Ascending aorta (tissue), 2 donors: ENCODE measurements at places on chromosomes 2 and 18. TPM values are rescaled to one million over a fixed set of nuclear protein-coding genes. Genes with fewer than 3 reads are reported as not detected.

- no peaks in the 10 kb centered on the region for H3K4me1 ChIP-seq
- no peaks in the 10 kb centered on the region for H3K27me3 ChIP-seq
These were observed 62.0 kb upstream of the CAB39 start for GRCh38 chr2:230650585-230651137.

DNA sequence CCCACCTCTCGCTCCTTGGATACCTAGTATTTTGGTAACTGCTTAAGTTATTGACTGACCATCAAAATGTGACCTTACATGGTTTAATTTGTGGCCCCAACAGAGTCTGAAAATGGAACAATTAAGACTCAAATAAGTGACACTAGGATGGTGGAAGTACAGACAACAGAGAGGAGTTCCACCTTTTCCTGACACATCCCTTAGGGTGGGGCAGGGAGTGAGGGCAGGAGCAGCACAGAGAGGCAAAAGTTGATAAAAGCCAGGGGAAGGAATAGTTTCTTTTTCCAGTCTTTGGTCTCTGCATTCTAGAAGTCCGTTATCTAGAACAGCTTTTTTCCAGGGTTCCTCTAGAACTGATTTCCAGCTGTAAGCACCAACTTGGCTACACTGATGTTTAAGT is 32.2 kb downstream of the FTCDNL1 start:
- no peaks in the 10 kb centered on the region for H3K27me3 ChIP-seq
- no peaks in the 10 kb centered on the region for H3K4me1 ChIP-seq
- H3K36me3 ChIP-seq: no peaks in the 10 kb centered on the region
- DNase-seq: no peak
- H3K27ac ChIP-seq: no peak overlapping the region
- no peak overlapping the region for H3K4me3 ChIP-seq

GRCh38 chr2:113840518-113840917 is 49.4 kb upstream of the ACTR3 start:
- no peak overlapping the region for H3K27ac ChIP-seq
- no peaks in the 10 kb centered on the region for H3K4me1 ChIP-seq
- H3K4me3 ChIP-seq: no peak overlapping the region
- DNase-seq: no peak

DNA sequence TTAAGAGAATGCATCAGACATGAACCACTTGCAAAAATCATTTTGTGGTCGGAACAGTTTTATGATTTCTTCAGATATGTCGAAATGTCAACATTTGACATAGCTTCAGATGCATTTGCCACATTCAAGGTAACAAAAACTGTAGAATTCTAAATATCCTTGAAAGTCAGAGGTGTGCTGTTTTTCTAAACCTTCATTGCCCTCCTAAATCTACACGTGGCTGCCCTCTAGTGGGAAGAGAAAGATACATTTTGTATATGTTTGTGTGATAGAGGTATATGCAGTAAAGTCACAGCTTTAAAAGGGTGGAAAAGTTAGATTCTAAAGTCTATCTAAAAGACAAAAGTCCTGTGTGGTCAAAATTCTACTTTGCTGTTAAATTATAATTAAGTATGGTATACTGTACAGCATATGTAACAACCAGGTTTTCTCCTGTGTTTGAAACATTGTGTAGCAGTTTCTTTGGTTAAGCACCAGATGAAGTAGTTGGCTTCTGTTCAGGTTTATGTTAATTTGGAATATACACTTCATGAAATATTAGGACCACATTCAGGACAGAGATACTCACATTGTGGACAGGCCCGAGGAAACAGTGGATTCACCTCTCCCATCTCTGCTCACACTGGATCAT is 65.9 kb upstream of the ITM2C start:
- DNase-seq: no peak
- peaks cover 18% of the 10 kb centered on the region for H3K36me3 ChIP-seq
- H3K4me3 ChIP-seq: no peak overlapping the region
- H3K4me1 ChIP-seq: peaks cover 8% of the 10 kb centered on the region
- no peak overlapping the region for H3K27ac ChIP-seq

- no peak for DNase-seq
- H3K27ac ChIP-seq: no peak overlapping the region
- no peak overlapping the region for H3K4me3 ChIP-seq
- peaks cover 6% of the 10 kb centered on the region for H3K4me1 ChIP-seq
- no peaks in the 10 kb centered on the region for H3K27me3 ChIP-seq
- H3K36me3 ChIP-seq: peaks cover 7% of the 10 kb centered on the region
These were observed 2.2 kb downstream of the MPP4 start for GRCh38 chr2:201696151-201696659.

GRCh38 chr2:83862600-83862999 is 596.5 kb downstream of the SUCLG1 start:
- no peaks in the 10 kb centered on the region for H3K4me1 ChIP-seq
- H3K27me3 ChIP-seq: no peaks in the 10 kb centered on the region
- no peak overlapping the region for H3K4me3 ChIP-seq

GRCh38 chr18:72922895-72923294 is 55.1 kb upstream of the NETO1 start:
- DNase-seq: no peak
- H3K27ac ChIP-seq: no peak overlapping the region
- no peaks in the 10 kb centered on the region for H3K4me1 ChIP-seq
- H3K36me3 ChIP-seq: no peaks in the 10 kb centered on the region
- no peaks in the 10 kb centered on the region for H3K27me3 ChIP-seq
- H3K4me3 ChIP-seq: no peak overlapping the region

DNA sequence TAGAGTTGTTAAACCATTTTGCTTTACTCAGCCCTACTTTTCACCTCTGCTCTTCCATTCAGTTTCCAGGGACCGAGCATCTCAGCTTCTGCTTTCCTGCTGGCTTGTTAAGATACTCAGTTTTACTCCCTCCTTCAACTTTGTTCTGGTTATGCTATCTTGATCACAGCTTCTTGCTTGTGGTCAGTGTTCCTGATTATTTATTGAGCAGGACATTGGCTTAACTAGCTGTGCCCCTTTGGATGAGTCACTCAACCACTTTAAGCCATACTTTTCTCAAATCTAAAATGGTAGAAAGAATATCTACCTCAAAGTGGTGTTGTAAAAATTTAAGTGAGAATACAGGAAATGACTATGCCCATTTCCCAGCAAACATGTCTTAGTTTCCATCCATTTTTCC is 124.0 kb downstream of the KYNU start:
- H3K27ac ChIP-seq: no peak overlapping the region
- no peaks in the 10 kb centered on the region for H3K27me3 ChIP-seq
- DNase-seq: no peak

- H3K4me3 ChIP-seq: no peak overlapping the region
- no peak for DNase-seq
- no peaks in the 10 kb centered on the region for H3K27me3 ChIP-seq
- H3K4me1 ChIP-seq: no peaks in the 10 kb centered on the region
These were observed 158.8 kb upstream of the FBXO11 start for GRCh38 chr2:48065096-48065495.

DNA sequence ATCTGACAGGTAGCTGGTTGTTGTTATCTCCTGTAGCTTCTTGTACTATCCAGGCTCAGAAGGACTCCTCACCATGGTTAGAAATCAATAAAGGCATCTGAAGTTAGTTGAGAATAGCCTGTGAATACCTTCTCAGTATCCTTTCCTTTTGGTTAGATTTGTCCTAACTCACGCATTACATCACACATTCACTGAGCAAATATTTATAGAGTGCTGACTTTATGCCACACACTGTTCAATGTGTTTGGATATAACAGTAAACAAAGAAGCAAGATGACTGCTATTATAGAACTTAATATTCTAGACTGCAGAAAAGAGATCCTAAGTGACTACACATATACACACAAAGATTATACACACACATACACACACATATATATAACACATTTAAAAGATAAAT is 889.9 kb upstream of the CHAC2 start:
- no peaks in the 10 kb centered on the region for H3K36me3 ChIP-seq
- no peak for DNase-seq
- H3K4me3 ChIP-seq: no peak overlapping the region
- H3K27ac ChIP-seq: no peak overlapping the region

DNA sequence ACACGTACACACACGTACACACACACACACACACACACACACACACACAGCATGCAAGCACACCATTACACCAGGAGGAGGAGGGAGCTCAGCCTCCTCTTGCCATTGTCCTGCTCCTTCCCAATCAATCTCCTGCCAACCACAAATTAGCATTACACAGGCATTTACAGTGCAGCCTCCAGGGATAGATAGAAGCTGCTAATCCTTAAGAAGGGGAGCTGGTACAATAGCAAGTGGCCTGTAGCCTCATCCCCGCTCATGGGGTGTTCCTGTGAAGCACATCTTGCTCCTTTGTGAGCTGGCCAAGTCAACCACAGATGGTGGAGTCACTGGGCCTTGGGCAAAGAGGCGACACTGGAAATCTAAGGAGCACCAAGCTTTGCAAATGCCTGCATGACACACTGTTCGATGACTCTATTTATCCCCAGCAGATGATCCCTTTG is 110.3 kb upstream of the PKDCC start:
- no peaks in the 10 kb centered on the region for H3K27me3 ChIP-seq
- no peak overlapping the region for H3K4me3 ChIP-seq
- peaks cover 33% of the 10 kb centered on the region for H3K4me1 ChIP-seq
- no peak for DNase-seq
- H3K27ac ChIP-seq: peak overlapping the region; percentile 26

DNA sequence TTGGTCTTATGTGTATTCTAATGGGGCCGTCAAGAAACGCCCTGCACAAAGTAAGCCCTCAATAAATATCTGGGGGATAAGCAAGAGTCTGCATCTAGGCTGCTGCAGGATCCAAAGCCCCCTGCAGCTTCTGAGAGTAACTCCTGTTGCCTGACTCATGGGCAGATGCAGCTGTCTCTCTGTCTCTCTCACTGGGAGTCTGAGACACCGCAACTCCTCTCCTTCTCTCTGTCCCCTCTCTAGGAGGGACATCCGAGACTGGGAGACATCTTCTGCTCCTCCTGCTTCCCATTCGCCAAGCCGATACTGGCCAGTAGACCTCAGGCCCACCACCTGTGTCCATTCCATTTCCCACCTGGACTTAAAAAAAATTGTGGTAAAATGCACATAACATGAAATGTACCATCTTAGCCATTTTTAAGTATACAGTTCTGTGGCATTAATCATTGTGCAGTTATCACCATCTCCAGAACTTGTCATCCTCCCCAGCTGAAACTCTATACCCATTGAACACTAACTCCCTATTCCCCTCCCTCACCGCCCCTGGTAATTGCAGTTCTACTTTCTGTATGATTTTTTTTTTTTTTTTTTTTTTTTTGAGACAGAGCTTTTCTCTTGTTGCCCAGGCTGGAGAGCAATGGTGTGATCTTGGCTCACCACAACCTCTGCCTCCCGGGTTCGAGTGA is 20.1 kb downstream of the DYSF start:
- DNase-seq: no peak
- no peaks in the 10 kb centered on the region for H3K27me3 ChIP-seq
- no peak overlapping the region for H3K4me3 ChIP-seq

GRCh38 chr18:44802508-44802907 is 121.8 kb downstream of the SETBP1 start:
- H3K4me3 ChIP-seq: no peak overlapping the region
- H3K36me3 ChIP-seq: no peaks in the 10 kb centered on the region
- peak overlapping the region; percentile 87 for H3K27ac ChIP-seq
- no peaks in the 10 kb centered on the region for H3K27me3 ChIP-seq

- H3K4me1 ChIP-seq: no peaks in the 10 kb centered on the region
- H3K36me3 ChIP-seq: no peaks in the 10 kb centered on the region
- H3K4me3 ChIP-seq: no peak overlapping the region
- H3K27ac ChIP-seq: no peak overlapping the region
These were observed 233.7 kb upstream of the HNRNPA3 start for GRCh38 chr2:176978921-176979320.

DNA sequence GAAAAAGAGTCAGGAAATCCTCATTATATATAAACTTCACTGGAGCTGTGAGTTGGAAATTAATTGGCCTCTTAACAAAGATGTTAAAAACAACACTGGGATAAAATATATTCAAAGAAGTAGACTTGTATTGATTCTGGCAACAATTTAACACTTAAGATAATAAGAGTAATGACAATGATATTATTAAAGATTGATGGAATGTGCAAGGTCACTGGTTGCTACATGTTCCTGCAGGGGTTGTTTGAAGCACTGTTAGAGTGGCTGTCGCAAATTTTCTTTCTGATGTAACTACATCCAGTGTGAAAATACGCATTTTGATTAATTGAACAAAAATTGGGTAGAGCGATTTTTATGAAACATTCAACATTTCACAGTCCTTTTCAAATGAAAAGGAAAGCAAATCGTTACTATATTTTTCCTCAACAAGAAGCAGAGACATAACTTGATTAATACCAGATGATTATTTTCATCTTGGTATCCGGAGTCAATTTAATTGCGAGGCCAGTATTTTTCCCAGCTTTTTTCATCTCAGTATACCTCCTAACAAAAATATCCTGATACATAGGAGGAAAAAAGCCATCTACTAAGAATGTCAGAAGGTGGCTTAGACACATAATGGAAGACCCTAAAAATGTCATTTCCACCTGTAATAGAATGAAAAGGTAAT is 6.1 kb downstream of the PTGR3 start:
- no peak overlapping the region for H3K27ac ChIP-seq
- H3K27me3 ChIP-seq: no peaks in the 10 kb centered on the region
- DNase-seq: no peak
- no peaks in the 10 kb centered on the region for H3K36me3 ChIP-seq
- H3K4me3 ChIP-seq: no peak overlapping the region
- H3K4me1 ChIP-seq: peaks cover 37% of the 10 kb centered on the region

DNA sequence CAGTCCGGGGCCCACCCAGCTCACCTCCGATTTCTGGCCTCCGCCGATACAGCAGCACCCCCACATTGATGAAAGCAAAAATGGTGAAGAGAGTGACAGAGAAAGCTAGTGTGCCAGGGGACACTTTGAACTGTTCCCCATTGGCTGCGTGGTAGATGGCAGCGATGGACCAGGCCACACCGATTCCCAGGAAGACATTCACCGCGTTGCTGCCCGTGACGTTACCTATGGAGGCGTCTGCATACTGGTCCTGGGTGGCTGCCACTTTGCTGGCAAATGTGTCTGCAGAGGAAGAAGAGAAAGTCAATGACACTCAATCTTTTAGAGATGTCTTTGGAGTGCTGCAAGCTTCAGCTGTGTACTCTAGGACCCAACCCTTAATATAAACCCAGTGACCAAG is 336.3 kb upstream of the THUMPD2 start:
- H3K27me3 ChIP-seq: no peaks in the 10 kb centered on the region
- H3K4me1 ChIP-seq: no peaks in the 10 kb centered on the region
- no peak overlapping the region for H3K27ac ChIP-seq
- H3K36me3 ChIP-seq: no peaks in the 10 kb centered on the region
- no peak overlapping the region for H3K4me3 ChIP-seq

- DNase-seq: no peak
- peaks cover 25% of the 10 kb centered on the region for H3K4me1 ChIP-seq
- no peaks in the 10 kb centered on the region for H3K36me3 ChIP-seq
- H3K27me3 ChIP-seq: no peaks in the 10 kb centered on the region
- H3K4me3 ChIP-seq: peak overlapping the region; percentile 83
- peak overlapping the region; percentile 93 for H3K27ac ChIP-seq
These were observed 1.5 kb downstream of the GIGYF2 start for GRCh38 chr2:232698556-232699091.

- H3K27me3 ChIP-seq: no peaks in the 10 kb centered on the region
- H3K36me3 ChIP-seq: no peaks in the 10 kb centered on the region
- no peak overlapping the region for H3K27ac ChIP-seq
- H3K4me1 ChIP-seq: no peaks in the 10 kb centered on the region
These were observed 447.1 kb upstream of the HS6ST1 start for GRCh38 chr2:128765811-128766210.

Gene FAM117B
- total RNA-seq: 30.1 TPM

Gene LONRF2
- 7.6 TPM for total RNA-seq

Gene SNORC
- not detected for total RNA-seq

Gene FBXO41
- total RNA-seq: 5.2 TPM

Gene SOX11
- total RNA-seq: not detected

Gene SLC35F5
- total RNA-seq: 55.7 TPM

Gene NPC1
- 21.6 TPM for total RNA-seq

Gene CD8A
- total RNA-seq: 17.7 TPM
